ENCODE measurements at places on chromosomes 13 and 19.
A peak's percentile ranks its signal among the peaks of the same experiment; 100 is the strongest.

- DNase-seq, result no peak
These were observed 32.6 kb downstream of the CLEC4M start for GRCh38 chr19:7795555-7796161.

- no peak for DNase-seq
These were observed 2.5 kb upstream of the LMTK3 start for GRCh38 chr19:48514123-48514458.

DNA sequence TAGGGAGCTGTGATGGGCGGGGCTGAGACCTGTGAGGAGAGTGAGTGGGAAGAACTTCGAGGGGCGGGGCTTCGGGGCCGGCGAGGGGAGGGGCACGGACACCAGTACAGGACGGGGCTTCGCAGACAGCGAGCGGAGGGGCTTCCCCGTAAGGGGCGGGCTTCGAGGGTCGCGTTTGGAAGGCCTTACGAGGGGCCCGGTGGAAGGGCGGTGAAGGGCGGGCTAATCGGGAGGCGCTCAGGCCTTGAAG lies 4.1 kb upstream of the EMP3 start:
- DNase-seq, result peak; percentile 97

GRCh38 chr13:80555796-80556678 lies 215.1 kb upstream of the SPRY2 start:
- DNase-seq, result no peak

DNA sequence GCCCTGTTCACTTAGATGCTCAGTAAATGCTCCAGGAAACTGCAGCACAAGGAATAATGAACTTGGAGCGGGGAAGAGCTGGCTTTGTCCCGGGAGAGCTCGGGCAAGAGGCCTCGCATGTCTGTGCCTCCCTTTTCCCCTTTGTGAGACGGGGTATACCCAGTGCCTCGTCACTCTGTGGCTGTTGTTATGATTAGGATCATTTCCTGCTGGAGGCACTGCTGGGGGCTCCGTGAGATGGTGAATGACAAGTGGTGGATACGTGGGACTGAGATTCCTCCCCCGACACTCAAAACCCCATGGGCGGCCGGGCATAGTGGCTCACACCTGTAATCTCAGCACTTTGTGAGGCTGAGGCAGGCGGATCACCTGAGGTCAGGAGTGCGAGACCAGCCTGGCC lies 1.1 kb upstream of the PLVAP start:
- no peak for DNase-seq

- DNase-seq, result no peak
These were observed 42.4 kb upstream of the RFC3 start for GRCh38 chr13:33775339-33776108.

DNA sequence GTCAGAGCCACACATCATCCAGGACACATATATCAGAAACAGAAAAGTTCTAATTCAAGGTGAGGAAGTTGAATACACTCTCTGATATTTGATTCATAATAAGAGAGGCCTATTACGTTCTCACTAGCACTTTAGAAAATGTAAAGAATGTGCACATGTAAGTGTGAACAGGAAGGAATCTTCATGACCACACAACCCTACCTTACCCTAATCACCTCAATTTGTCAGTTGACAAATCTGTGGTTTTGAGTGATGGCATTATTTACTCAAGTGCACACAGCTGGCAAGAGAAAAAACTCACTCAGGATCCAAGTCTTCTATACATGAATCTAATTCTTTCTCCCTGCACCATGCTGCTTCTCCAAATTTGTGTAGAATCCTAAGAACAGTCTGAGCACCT lies 445.8 kb downstream of the SUCLA2 start:
- DNase-seq, result no peak

DNA sequence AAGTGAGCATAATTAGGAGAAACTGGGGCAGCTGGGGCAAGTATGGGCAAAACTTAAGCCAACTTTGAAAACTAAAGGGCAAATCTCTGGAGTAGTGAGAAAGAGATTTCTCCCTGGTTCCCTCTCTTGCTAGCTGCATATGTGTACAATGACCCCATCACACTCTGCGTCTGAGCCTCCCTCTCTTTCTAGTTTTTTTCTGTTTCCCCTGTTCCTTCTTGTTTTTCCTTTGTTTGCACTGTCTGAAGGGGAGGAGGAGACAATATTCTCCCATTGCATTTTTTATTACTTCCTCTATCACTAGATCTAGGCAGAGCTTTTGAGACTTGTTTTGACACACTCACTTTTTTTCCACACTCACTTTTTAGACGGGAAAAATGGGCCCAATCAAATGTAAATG lies 11.2 kb upstream of the CLDN10 start:
- no peak for DNase-seq

- peak; percentile 50 for DNase-seq
These were observed 1.0 kb downstream of the GPR108 start for GRCh38 chr19:6736169-6736916.

GRCh38 chr19:10182076-10182475 lies 12.7 kb downstream of the DNMT1 start:
- DNase-seq, result no peak

GRCh38 chr13:40191186-40191980 lies 475.1 kb downstream of the FOXO1 start:
- no peak for DNase-seq

- DNase-seq, result no peak
These were observed 6.8 kb upstream of the CLEC4M start for GRCh38 chr19:7756258-7756657.

- no peak for DNase-seq
These were observed 15.5 kb upstream of the ERCC1 start for GRCh38 chr19:45439190-45439568.

- no peak for DNase-seq
These were observed 19.5 kb upstream of the NDUFS7 start for GRCh38 chr19:1364070-1364704.

- no peak for DNase-seq
These were observed 326.8 kb downstream of the OXGR1 start for GRCh38 chr13:96667294-96668018.

DNA sequence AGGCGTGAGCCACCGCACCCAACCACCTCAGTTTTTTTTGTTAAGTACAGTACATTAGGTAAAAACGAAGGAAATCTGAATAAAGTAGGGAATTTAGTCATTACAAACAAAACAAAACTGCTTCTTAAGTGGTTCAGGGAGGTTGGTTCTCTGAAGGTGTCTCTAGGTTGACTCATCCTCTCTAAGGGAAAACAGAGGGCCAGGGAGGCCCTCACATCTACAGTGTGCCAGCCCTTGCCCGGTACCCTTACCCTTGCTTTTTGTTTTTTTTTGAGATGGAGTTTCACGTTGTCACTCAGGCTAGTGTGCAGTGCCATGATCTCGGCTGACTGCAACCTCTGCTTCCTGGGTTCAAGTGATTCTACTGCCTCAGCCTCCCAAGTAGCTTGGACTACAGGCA lies 17.2 kb upstream of the JUND start:
- DNase-seq, result no peak

DNA sequence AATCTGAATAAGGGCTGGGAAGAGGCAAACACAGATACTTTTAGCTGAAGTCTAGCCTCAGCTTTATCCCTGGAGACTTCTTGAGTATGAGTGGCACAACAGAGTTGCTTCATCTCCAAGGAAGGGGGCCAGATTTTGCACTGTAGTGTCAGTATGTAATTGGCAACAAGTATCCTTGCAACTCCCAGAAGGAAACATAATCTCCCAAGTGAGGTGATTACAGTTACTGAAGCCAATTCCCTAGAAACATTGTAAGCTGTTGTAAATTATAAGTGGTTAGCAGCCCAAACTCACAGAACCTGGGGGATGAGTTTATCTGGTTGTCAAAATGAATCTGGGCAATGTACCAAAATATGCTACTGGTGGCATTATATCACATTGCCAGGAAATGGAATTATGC lies 2065.7 kb upstream of the PCDH20 start:
- no peak for DNase-seq

- DNase-seq, result no peak
These were observed 342.6 kb downstream of the MZT1 start for GRCh38 chr13:72384879-72385278.

DNA sequence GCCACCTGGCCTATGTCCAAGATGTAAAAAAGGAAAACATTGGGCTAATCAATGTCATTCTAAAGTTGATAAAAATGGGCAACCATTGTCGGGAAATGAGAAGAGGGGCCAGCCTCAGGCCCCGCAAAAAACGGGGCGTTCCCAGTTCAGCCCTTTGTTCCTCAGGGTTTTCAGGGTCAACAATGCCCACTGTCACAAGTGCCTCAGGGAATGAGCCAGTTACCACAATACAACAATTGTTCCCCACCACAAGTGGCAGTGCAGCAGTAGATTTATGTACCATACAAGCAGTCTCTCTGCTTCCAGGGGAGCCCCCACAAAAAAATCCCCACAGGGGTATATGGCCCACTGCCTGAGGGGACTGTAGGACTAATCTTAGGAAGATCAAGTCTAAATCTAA lies 112.5 kb downstream of the ZNF486 start:
- no peak for DNase-seq

GRCh38 chr13:113731192-113732175 lies 27.5 kb upstream of the TMEM255B start:
- no peak for DNase-seq

GRCh38 chr13:113161433-113161832 lies 3.0 kb downstream of the PROZ start:
- no peak for DNase-seq

- no peak for DNase-seq
These were observed 77.4 kb downstream of the CYSLTR2 start for GRCh38 chr13:48731001-48731658.

DNA sequence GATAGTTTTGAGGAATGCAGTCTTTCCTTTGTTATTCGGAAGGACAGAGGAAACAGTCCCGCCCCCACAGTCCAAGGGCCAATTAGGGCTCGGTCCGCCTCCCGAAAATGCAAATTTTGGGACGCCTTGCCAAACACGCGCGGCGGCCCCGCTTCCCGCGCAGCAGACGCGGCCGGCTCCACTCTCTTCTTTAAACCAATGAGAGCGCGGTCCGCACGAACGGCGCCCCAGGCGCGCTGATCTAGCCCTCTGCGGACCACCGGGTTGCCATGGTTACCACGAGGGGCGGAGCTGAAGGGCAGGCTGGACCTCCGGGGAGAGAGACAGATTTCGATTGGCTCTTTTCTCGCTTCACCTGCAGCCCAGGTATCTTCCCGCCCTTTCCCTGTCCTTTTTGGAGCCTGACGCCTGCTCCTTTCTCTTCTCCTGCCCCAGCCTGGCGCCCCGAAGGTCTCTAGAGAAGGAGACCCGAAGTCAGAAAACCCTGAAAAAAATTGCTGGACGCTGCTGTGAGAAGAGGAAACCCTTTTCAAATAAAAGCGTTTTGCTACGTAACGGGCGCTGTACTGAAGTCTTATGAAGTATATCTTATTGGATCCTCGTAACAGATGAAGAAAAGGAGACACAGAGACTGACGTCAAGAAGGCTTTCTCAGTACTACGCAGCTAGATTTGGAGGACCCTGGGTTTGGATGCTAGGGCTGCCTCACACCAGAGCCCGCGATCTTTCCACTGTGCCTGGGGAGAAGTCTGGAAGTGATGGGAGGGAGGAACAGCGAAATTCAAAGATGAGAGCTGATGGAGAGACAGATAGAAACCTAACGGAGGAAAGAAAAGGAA lies 2.0 kb downstream of the PTH2 start:
- no peak for DNase-seq

DNA sequence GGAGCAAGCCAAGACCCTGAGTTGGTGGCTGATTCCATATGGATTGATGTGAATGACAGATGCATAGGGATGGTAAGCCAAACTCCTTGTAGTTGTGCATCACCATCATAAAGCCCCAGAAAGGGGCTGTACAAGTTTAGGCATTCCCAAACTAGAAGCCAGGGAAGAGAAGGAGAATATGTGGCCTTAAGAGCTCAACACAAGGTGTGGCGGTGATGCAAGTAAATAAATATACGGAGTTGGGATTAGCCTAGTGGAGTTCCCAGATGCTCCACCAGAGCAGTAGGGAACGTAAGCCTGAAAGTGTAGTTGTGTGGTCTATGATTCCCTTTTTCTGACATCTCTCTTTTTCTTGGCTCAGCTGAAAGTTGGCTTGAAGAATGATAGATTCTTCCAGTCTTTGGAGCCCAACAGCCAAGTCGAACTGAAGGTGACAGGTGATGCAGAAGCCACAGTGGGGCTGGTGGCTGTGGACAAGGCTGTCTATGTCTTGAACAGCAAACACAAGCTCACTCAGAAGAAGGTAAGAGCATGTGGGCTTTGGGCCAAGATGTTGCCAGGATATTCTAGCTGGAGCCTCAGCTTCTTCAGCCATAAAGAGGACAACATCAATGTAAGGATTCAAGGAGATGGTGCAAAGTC lies 30.1 kb downstream of the RDH8 start:
- DNase-seq, result no peak

- DNase-seq, result no peak
These were observed 41.1 kb upstream of the RGCC start for GRCh38 chr13:41416276-41416675.
